ENCODE measurements at places on chromosomes 4 and X.

DNA sequence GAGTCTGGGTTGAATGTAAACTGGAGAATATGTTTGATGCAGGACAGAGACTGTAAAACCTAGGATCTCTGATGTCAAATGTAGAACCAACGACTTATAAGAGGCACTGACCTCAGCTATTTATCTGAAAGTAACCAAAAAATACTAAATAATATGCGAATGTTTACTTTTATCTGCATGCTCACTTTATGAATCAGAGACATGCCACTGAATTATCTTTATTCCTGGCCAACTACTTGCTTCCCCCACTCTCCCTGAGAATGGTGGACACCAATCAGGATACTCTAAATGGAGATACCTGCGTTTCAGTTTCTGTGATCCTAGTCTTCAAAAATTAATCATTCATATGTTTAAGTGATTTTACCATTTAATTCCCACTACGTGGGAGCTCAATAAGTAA lies 1038.4 kb upstream of the PABPC4L start:
- DNase-seq = no peak

GRCh38 chr4:1767770-1768366 lies 25.2 kb upstream of the FGFR3 start:
- DNase-seq = no peak

DNA sequence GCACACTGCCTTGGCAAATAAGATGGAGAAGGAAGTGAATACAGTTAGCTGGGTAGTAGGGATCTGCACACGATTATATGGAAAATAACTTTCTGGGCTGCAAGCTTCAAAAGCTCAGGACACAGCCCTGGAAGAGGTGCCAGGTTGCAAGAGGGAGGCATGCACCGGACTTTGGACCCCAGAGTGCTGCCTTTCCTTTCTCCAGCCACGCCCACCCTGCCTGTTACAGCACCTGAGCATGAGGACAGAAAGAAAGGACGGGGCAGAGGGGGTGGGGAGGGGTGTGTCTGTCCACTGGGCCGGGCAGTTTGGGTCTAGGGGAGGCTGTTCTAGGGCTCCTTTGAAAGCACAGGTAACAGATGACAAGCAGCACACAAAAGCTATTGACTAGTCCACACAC lies 152.8 kb downstream of the ENPP6 start:
- no peak for DNase-seq

DNA sequence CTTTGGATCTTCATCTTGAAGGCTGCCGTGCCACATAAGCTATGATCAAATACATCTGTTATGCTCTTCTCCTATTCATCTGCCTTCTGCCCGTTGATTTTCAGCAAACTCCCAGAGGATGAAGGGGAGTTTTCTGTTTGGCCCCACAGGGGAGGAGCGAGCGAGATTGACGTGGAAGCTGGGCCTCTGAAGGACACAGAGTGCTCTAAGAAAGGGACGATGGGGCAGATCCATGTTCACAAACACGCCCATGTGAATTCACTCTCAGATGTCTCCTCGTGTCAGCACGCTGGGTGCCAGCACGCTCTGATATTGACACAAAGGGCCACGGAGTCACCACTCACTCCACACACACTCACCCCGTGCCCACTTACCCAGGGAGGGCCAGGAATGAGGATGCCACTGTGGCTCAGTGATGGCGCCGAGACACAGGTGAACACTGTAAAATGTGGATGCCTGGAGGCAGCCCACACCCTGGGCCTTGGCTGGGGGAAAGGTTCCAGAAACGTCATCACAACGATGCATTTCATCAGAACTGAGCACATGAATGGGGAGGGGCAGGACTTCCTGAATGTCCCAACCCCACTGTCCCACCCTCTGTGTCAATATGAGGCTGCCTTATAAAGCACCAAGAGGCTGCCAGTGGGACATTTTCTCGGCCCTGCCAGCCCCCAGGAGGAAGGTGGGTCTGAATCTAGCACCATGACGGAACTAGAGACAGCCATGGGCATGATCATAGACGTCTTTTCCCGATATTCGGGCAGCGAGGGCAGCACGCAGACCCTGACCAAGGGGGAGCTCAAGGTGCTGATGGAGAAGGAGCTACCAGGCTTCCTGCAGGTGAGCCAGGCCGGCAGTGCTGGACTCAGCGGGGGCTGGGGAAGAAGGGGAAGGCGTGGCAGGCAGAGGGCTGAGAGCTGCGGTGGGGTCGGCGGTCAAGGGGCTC lies at the start of gene S100P:
Gene S100P (plus strand): TSS at position 648 of the 946 bp plus-strand sequence. CDS start 55 bp downstream, at position 703.
- DNase-seq = no peak

GRCh38 chr4:47535567-47536147 lies 50.6 kb downstream of the ATP10D start:
- DNase-seq = no peak

DNA sequence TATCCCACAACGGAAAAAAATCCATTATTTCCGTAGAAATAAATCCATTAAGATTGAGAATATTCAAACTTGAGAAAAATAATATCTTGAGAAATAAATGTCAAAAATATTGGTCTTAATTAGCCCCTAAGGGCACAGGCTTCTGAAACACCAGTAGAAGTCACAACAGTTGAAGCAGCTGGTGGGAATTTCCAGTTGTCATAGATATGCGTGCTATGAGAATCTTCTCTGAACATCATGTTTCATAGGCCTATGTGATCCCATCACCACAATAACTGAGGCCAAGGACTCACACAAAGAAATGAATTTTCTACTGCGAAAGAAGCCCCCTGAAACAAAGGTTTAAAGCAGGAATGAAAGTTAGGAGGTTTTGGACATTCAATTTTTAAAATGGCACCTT lies 292.0 kb downstream of the DTHD1 start:
- DNase-seq = no peak

DNA sequence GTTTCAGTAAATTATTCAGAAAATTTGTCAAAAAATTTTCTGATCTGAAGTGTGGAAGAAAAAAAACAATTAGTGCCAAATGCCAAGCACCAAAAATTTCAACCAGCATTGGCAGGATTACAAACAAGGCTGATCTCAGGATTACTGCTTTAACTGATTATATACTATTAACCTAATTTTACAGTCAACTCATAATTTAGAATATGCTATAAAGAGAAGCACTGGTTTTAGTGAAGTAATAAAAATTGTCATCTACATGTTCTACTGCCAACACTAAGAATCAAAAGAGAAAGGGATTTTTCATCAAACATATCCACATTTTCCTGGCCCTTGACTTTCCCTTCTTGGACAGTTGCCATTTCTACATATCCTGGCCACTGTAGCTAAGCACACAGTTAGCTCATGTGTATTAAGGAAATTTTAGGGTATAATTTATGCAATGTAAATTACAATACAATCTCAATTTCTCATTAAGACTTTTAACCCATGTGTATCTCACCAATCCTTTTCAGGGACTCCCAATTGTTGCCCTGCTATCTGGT lies 33.8 kb downstream of the THOC2 start:
- no peak for DNase-seq

- no peak for DNase-seq
Observed at GRCh38 chrX:19814240-19814639, 73.2 kb downstream of the SH3KBP1 start.

DNA sequence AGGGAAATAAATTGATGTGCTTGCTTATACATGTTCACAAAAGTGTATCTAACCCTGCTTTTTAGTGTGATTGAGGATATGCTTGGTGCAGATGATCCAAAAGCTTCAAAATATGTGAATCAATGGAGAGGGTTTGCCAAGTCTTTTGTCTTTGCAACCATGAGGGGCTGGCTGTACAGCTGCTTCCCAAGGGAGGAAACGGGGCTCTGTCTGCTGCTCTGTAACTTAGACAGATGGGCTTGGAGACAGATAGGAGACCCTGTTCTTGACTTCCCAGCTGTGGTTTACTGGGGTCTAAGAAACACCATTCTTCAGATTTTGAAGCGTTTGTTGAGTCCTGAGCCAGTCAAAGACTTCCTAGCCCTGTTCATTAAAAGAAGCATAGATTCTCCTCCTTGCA lies 152.3 kb downstream of the DCLK2 start:
- no peak for DNase-seq

- no peak for DNase-seq
Observed at GRCh38 chrX:51461053-51462044, 35.0 kb downstream of the NUDT11 start.

GRCh38 chr4:109559983-109560686 lies at the start of gene MCUB:
Gene MCUB (plus strand): TSS chr4:109560246. CDS start chr4:109560338, 92 bp downstream.
- DNase-seq = peak; percentile 85

GRCh38 chr4:101785486-101785885 lies 5.0 kb upstream of the BANK1 start:
- no peak for DNase-seq

DNA sequence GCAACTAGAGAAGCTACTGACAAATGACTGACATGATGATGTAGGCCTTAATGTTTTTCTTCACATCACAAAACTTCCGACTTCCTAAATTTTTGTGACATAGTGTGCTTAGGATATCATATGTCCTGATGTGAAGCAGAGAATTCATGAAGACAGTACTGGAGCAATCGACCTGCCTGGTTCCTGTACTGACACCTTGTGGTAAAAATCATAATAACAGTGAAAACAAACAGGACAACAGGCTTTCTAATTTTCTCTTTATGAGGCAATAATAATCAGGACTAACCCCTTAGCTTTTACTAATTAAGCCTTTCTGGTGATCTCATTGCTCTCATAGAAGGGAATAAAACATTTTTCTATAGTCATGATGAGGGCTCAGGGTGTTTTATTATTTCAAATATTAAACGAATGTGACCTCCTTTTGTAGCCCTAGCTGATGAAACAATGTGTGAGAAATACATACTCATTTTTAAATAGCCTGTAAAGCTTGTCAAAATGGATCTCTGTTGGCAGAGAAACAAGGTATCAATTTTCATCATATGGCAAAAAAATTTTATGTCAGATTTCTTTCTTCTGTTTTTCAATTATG lies 158.4 kb downstream of the TENT5D start:
- DNase-seq = no peak

DNA sequence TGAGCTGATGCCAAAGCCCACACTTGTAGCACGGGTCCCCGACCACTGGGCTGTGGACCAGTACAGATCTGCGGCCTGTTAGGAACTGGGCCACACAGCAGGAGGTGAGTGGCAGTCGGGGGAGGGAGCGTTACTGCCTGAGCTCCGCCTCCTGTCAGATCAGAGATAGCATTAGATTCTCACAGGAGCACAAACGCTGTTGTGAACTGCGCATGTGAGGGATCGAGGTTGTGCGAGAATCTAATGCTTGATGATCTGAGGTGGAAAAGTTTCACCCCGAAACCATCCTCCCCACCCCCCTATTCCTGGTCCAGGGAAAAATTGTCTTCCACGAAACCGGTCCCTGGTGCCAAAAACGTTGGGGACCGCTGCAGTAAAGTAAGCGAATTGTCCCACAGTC lies 292.0 kb downstream of the DCTD start:
- DNase-seq = no peak

GRCh38 chrX:82218361-82218760 lies 1016.5 kb downstream of the SH3BGRL start:
- DNase-seq = no peak

DNA sequence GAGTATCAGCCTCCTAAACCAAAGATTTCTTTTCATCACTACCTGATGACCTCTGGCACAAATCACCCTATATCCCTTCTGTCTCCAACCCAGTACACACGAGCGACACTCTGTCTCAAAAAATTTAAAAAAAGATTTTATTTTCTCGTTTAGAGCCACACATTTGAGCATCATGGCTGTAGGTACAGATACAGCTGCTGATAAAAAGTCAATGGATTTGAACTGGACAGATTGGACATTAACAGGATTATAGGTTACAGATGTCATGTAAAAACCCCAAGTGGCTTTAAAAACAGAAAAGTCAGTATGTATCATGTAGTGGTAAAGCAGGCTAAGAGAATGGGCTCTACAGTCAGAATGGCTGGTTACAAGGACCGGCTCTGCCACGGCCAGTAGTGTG lies 171.1 kb downstream of the SCFD2 start:
- no peak for DNase-seq

DNA sequence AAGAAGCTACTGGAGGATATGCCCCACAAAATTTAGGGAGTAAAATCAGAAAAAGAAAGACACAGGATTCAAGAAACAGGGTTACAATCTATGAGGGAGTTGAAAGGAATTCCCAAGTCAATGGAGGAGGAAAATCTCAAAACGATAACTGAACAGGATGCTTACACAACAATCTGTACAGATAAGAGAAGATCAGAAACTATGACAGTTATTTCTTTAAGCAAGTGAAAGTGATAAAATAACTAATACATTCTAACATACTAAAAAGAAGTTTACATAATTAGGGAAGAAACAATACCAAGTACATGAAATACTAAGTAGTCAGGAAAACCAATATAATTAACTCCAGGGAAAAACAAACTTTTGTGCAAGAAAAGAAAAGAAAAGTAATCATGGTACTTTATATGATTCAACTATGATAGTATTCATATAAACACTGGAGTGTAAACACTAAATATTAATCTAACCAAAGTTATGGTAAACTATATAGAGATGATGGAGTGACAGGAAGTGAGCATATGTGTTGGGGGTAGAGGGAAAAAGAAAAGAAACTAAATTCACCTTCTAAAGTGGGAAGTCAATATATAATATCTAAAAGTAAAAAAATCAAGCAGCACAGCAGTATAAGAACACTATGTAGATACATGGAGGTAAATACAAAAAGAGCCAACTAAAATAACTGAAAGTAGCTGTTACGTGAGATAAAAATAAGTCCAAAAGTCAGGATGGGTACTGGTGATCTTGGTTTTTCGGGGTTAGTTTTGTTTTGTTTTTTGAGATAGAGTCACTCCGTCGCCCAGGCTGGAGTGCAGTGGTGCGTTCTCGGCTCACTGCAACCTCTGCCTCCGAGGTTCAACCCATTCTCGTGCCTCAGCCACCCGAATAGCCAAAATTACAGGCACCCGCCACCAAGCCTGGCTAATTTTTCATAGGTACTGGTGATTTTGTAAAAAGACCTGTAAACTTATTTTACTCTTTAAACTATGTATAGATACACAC lies 99.3 kb downstream of the TEX11 start:
- no peak for DNase-seq

GRCh38 chr4:86033171-86033570 lies 326.7 kb downstream of the MAPK10 start:
- DNase-seq = peak; percentile 78

DNA sequence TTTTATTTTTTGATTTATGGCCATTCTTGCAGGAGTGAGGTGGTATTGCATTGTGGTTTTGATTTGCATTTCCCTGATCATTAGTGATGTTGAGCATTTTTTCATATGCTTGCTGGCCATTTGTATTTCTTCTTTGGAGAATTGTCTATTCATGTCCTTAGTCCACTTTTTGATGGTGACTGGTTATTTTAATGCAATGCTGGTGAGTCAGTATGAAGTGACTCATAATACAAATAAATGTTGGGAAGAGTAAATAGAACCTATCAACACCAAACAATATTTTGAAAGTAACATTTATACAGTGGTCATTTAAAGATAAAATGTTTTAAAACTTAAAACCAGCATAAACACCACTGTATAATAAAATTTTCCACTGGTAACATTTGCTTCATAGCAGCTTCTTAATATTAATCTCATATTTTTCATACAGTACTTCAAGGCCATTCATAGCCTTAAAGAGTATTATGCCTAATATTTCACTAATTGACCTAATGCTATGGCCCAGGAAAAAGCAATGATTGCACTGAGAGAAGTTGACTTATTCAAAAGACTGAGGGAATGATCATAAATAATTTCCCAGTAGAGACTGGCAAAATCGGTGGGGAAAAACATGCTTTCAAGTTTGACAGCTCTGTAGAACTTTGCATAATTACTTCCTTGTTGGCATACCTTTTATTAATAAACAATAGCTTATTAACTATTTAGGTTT lies 33.9 kb downstream of the CASK start:
- DNase-seq = no peak

GRCh38 chr4:73762409-73762808 lies 22.0 kb downstream of the CXCL8 start:
- DNase-seq = no peak

- peak; percentile 23 for DNase-seq
Observed at GRCh38 chrX:1788300-1788911, 173.5 kb downstream of the ASMT start.

All from tibial artery (tissue), 4 donors.